Activated CD8-positive, alpha-beta T cell treated with anti-CD3 and anti-CD28 coated beads, Interleukin-2, amount 10 ng/mL, durations not matched to agents 7 days and 5 days (primary cell): ENCODE measurements at places on chromosomes 1 and 21.

DNA sequence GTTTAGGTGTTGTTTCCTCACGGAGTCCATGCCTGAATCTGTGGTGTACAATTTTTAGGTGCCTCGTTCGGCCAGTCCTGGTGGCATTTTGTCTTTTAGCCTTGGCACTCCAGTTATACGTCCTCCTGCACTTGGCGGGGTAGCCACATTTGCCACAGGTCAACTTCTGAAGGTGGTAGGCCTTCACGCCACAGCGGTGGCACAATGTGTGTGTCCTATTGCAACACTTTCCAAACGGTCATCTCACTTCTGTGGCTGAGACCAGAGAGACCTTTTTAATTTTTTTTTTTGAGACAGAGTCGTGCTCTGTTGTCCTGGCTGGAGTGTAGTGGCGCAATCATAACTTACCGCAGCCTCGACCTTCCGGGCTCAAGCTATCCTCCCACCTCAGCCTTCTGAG, 49.1 kb downstream of the CAMTA1 start:
- DNase-seq = no peak

DNA sequence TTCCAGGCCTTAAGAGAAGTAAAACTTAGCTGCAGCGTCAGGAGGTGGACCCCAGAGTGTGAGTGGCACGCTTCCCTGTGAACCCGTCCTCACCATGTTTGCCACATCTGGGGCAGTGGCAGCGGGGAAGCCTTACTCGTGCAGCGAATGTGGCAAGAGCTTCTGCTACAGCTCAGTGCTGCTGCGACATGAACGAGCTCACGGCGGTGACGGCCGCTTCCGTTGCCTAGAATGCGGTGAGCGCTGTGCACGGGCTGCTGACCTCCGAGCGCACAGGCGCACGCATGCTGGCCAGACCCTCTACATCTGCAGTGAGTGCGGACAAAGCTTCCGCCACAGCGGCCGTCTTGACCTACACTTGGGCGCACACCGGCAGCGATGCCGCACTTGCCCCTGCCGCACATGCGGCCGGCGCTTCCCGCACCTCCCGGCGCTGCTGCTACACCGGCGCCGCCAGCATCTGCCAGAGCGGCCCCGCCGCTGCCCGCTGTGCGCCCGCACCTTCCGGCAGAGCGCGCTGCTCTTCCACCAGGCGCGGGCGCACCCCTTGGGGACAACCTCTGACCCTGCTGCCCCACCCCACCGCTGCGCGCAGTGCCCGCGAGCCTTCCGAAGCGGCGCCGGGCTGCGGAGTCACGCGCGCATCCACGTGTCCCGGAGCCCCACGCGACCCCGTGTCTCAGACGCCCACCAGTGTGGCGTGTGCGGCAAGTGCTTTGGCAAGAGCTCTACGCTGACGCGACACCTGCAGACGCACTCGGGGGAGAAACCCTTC, 9.3 kb downstream of the ZNF672 start:
- DNase-seq = no peak

GRCh38 chr1:43937179-43937865, 3.7 kb downstream of the ARTN start:
- DNase-seq = no peak

GRCh38 chr1:103529746-103530145, 4.2 kb downstream of the RNPC3 start:
- DNase-seq = no peak

- no peak for DNase-seq
These were observed 54.9 kb downstream of the NRIP1 start for GRCh38 chr21:15009837-15010363.

GRCh38 chr1:36728051-36728450, 245.3 kb upstream of the CSF3R start:
- DNase-seq = no peak

- DNase-seq = no peak
These were observed 644.1 kb downstream of the SMYD3 start for GRCh38 chr1:245862812-245863540.

DNA sequence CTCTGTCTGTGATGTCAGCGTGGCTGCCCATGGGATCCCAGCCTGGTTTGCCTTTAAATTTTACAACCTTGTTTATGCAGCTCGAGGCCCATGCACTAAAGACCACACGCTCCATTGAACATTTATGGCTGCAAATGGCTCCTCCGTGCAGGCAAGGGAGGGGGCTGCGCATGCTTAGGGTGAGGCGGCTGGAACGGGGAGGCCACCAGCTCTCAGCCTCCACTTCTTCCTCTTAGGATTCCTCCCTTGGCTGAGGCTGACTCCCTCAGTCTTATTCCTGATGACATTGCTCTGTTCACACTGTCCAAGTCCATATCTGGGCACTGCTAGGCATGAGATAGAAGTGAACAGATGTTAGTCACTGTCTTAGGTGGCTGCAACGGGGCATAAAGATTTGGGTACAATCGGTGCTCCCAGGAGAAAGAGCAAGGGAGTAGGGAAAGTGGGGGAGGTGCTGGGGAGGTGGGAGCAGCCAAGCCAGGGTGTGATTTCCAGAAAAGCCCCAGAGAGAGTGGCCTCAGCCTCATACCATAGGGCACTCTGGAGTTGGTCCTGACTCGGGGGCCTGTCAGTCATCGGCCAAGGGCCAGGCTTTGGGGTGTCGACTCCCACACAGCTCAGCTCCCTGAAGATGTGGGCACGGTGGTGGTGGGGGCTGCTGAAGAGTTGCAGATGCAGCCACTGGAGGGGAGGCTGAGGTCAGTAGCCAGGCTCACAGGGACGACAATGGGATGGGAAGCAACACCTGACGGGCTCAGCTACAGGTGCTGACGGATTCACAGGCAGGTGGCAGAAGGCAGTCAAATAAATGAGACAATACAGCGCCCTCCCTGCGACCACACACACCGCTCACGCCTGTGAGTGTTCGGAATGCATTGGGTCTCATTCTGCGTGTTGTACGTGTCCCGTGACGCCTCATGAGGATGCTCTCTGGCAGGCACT, 37.3 kb upstream of the ACTL8 start:
- no peak for DNase-seq

DNA sequence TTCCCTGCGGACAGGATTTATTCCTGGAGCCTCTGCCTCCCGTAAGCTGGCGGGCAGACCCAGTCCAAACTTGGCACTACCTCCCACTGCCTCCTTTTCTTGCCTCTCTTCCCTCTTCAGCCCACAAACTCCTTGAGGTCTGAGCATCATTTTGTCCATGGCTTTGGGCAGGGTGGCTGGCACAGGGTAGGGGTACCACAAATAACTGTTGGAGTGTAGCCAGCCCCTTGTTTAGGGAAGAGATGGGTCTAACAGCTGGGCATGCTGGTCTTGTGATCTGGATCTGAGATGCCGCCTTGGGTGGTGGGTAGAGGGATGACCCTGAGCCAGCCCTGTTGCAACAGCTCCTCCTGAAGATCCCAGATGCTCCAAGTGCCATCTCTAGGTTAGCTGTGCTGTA, 71.4 kb upstream of the CLDN14 start:
- no peak for DNase-seq

DNA sequence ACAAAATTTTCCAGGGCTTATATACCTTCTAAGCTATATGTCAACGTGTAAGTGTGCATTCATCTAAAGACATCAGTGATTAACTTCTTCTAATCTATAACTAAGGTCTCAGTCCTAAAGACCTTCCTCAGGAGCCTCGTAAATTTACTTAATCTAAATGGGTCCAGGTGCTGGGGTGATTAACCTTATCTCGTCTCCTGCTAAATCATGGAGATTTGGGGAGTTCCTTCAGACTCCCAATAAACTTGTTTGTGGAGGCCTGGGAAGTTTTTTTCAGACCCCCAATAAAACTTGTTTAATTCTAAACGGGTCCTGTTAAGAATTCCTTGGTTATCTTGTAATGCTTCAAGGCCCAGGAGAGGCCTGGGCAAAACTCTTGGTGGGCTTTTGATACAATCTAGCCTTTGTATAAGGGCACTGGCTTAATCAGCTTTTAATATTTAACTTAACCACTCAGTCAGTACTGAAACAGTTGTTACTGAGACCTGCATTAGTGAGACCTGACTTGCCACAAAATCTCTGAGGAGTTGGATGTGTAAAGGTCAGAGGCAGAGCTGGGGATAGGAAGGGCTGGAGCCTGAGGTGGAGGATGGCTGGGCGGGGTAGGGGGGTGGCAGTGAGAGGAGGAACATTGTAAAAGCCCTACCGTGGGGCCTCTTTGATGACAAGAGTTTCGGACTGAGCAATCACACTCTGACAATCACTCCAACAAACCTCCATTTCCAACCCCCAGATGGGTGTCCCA, 6.2 kb upstream of the HMGCS2 start:
- DNase-seq = no peak

DNA sequence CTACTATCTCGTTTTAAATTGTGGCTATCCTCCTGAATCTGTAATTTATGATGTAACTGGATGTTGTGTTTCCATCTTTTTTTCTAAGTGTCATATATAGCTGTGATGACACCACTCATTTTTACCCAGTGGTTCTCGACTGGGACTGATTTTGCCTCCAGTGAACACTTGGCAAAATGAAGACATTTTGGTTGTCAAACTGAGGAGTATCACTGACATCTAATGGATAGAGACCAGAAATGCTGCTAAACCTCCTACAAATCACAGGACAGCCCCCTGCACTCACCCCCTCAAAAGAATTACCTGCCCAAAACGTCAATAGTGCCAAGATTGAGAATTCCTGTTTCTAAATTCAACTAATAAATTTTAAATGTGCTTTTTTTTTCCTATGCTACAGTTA, 1.9 kb downstream of the TRMT13 start:
- DNase-seq = no peak

DNA sequence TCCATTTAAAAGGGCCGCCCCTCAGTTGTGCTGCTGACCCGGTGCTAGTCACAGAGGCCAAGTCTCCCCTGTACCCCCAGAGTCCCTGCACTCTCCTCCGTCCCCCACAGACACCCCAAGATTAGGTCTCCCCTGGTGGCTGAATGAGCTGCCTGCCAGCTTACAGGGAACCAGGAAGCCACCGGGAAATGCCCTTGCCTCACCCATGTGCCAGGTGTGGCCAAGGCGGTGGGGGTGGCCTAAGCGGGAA, 32.7 kb downstream of the HSPG2 start:
- DNase-seq = no peak

DNA sequence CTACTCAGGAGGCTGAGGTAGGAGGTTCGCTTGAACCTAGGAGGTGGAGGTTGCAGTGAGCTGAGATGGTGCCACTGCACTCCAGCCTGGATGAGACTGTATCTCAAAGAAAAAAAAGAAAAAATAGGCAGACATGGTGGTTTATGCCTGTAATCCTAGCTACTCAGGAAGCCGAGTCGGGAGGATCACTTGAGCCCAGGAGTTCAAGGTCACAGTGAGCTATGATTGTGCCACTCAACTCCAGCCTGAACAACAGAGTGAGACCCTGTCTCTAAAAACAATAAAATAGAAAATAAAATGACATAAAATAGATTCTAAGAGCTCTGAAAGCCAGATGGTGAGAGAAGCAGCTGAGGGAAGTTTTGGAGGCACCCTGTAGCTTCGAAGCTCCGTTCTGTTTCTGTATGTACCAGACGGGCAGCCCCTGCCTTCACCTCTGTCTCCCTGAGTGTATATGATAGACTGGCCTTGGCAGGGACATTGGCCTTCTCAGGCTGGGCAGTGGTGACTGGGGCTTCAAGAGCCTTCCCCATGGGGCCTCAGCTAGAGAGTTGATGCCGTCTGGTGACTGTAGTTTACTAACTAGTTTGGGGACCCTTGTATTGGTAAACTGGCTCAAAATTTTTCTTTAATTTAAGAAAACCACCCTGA, 54.4 kb upstream of the SPOCD1 start:
- DNase-seq = no peak

GRCh38 chr1:68808351-68808750, 311.5 kb upstream of the DEPDC1 start:
- no peak for DNase-seq

- no peak for DNase-seq
These were observed 299.3 kb downstream of the TBX15 start for GRCh38 chr1:118688891-118689290.

- peak; percentile 62 for DNase-seq
These were observed 8.7 kb downstream of the UBE2G2 start for GRCh38 chr21:44792702-44793591.

- no peak for DNase-seq
These were observed 45.7 kb upstream of the ANGPTL1 start for GRCh38 chr1:178916448-178917174.

DNA sequence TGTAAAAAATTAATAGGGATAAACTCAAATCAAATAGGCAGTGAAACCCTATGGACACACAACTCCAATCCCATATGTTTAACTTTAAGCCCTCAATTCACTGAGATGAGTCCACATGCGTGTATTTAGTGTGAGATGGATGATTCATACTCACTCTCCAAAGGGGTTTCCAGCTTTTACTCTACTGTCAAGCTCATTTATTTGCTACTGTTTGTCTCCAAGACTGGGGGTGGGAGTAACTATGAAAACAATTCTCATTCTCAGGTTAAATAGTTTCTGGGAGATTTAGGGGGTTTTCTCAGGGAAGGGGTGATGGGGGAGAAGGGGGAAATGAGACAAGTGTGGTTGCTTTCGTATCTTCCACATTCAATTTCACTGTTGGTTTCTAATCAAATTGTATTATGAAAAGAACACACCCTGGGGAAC, 2.7 kb downstream of the RAB29 start:
- no peak for DNase-seq
